GM12892 (cell line): ENCODE measurements at places on chromosomes 4 and X.

- peak; percentile 6 for DNase-seq
These were observed 148.8 kb upstream of the MID1 start for GRCh38 chrX:10769195-10769594.

- DNase-seq = no peak
These were observed 390.1 kb downstream of the ADAM29 start for GRCh38 chr4:175308236-175308635.

- DNase-seq = no peak
These were observed 36.9 kb upstream of the RPA4 start for GRCh38 chrX:96846841-96847240.

GRCh38 chr4:173167758-173168395 lies 734 bp upstream of the GALNT7 start:
- DNase-seq = peak; percentile 25

GRCh38 chr4:137283737-137284136 lies 248.6 kb downstream of the PCDH18 start:
- DNase-seq = no peak

DNA sequence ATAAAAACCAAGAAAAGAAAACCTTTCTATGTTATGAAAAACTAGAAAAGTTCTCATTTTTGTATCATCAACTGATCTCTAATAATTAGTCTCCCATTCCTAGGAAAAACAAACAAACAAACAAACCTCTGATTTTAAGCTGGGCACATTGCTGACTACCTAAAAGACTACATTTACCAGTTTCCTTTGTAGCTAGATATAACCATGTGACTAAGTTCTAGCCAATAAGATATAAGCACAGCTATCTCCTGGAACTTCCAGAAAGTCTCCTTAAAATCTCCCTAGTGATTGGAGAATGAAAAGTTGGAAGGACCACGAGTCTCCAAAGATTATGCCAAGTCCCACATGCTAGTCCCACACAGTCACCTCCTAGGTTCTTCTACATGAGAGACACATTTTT lies 108.9 kb downstream of the NR3C2 start:
- no peak for DNase-seq

- no peak for DNase-seq
These were observed 15.0 kb downstream of the GAB3 start for GRCh38 chrX:154735695-154736393.

DNA sequence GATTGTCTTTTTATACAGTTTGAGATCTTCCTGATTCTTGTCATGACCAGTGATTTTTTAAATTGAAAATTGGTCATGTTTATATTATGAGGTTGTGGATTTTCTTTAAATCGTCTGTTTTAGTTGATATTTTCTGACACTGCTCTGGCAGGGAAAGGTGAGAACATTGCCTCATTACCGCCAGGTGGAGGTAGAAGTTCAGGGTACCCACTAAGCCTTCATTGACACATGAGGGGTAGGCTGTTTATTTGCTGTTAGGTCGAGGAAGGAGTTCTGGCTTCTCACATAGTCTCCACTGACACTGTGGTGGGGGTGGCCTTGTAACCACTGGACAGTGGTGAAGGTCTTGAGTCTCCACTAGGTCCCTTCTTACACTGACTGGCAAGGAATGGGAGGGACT lies 117.6 kb upstream of the GPR101 start:
- no peak for DNase-seq

- no peak for DNase-seq
These were observed 9.4 kb downstream of the GPRIN3 start for GRCh38 chr4:89298155-89298554.

- no peak for DNase-seq
These were observed 4.0 kb downstream of the HNRNPH2 start for GRCh38 chrX:101411984-101412383.

DNA sequence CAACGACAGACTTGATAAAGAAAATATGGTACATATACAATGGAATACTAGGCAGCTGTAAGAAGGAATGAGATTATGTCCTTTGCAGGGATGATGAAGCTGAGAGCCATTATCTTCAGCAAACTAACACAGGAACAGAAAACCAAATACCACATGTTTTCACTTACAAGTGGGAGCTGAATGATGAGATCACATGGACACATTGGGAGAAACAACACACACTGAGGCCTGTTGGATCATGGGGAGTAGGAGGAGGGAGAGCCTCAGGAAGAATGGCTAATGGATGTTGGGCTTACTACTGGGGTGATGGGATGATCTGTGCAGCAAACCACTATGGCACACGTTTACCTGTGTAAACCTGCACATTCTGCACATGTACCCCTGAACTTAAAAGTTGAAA lies 209.7 kb downstream of the SPRY1 start:
- no peak for DNase-seq

GRCh38 chr4:184729946-184730345 lies 4.0 kb downstream of the CENPU start:
- DNase-seq = no peak

- no peak for DNase-seq
These were observed 25.6 kb upstream of the TBC1D19 start for GRCh38 chr4:26558166-26558895.

- DNase-seq = no peak
These were observed 17.9 kb upstream of the EXOSC9 start for GRCh38 chr4:121783210-121783609.

- no peak for DNase-seq
These were observed 195.2 kb upstream of the C1QTNF7 start for GRCh38 chr4:15232366-15233263.

DNA sequence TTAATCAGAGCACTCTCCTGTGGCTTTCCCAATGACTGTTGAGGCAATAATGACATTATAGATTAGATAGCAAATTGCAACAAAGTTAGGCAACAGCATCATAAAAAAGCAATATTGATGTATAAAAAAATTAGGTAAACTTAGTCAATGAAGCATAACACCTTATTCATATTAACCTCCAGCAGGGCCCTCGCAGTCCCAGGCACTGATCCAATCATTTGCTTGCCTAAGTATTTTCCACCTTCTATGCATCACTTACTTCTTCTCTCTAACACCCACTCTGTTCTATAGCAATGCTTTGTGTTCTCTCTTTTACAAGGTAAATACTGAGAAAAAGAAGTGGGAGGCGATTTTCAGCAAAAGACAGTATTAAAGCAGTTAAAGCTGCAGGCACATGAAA lies 833.5 kb upstream of the ADGRL3 start:
- DNase-seq = no peak

DNA sequence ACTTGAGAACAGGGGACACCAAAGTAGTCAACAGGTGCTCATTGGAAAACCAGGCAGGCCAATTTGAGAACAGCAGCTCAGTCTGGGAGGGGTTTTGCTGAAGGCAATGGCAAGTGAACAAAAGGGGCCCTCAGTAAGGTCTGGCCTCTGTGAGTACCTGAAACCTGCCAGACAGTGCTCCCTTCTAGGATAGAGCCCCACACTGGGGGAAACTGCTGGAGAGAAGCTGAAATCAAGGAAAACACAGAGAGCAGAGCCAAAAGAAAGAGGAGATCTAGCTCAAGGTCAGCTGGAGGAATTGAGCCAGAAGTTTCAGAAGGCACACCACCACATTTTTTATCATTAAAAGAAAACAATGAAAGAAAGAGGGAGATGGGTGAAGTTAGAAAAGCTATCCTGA lies 28.2 kb downstream of the PNMA6E start:
- DNase-seq = no peak

GRCh38 chr4:172256820-172257219 lies 443.6 kb downstream of the GALNTL6 start:
- no peak for DNase-seq

- DNase-seq = no peak
These were observed 46.1 kb downstream of the SMPX start for GRCh38 chrX:21711848-21712197.

GRCh38 chr4:104967034-104967401 lies 179.7 kb upstream of the TET2 start:
- no peak for DNase-seq

DNA sequence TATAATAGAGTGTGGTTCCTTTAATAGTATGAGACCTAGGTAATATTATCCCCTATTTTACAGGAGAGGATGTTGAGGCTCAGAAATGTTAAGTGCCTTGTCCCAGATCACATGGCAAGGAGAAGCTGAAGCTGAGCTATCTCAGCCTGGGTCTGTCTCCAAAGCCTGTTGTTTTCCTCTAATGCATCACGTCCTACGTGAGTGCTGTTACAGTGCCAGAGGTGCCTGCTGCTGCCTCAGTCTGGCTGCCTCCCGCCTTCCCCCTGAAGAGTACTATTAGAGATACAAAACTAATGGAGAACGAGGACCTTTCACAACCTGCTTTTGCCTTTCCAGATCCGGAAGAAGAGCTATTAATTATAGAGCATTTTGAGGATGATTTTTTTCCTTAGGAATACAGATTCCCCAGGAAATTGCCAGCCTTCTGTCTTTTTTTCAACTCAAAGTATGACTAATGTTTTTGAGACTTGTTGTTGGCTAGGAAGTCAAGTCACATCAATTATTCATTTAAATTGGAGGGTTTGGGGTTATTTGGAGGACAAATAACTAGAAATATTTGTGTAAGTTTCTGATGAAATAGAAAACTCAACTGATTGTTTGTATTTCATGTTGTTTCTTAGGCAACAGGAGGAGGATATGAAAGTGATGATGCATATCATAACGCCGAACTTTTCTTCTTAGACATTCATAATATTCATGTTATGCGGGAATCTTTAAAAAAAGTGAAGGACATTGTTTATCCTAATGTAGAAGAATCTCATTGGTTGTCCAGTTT lies 43.9 kb upstream of the MTMR1 start:
- DNase-seq = no peak

DNA sequence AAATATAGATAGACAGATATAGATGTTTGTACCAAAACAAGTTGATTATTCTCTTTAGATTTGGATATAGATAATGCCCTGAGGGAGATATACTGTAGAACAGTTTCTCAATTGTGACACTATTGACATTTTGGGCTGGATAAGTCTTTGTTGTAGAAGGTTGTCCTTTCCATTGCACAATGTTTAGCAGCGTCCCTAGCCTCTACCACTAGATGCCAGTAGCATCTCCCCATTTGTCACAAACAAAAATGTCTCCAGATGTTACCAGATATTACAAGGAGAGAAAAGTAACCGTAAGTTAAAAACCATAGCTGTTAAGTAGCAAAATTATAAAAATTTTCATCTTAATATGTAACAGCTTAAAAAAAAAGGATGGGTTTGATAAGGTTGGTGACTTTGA lies 2595.3 kb downstream of the ARAP2 start:
- DNase-seq = no peak

GRCh38 chrX:66751136-66751782 lies 112.4 kb upstream of the EDA2R start:
- no peak for DNase-seq

GRCh38 chr4:98653890-98654867 lies 4.2 kb downstream of the TSPAN5 start:
- DNase-seq = no peak

DNA sequence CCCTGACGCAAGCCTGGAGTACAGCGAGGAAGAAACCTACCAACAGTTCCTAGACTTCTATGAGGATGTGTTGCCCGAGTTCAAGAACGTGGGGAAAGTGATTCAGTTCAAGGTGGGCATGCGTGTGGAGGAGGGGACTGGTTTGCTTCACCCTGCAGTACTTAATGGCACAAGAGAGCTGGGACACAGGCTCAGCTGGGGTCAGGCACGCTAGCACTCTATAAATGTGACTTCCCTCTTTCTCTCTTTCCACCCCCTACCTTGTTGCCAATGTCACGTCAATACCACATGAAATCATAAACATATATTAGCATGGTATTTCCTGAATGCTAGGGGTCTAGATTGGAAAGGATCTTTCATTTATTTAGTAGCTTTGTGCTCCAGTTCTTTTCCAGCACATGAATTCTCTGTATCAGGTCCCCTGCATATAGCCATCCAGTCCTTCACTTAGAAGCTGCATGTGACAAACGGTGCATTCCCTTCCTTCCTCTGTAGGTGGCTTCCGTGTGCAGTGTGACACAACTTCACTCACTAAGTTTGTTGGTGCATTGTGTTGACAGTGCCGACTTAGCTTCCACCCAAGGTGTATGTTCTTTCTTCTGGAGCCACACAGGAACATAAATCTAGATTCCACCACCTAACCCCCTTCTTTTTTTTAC lies 25.6 kb downstream of the ZRSR2 start:
- DNase-seq = no peak

DNA sequence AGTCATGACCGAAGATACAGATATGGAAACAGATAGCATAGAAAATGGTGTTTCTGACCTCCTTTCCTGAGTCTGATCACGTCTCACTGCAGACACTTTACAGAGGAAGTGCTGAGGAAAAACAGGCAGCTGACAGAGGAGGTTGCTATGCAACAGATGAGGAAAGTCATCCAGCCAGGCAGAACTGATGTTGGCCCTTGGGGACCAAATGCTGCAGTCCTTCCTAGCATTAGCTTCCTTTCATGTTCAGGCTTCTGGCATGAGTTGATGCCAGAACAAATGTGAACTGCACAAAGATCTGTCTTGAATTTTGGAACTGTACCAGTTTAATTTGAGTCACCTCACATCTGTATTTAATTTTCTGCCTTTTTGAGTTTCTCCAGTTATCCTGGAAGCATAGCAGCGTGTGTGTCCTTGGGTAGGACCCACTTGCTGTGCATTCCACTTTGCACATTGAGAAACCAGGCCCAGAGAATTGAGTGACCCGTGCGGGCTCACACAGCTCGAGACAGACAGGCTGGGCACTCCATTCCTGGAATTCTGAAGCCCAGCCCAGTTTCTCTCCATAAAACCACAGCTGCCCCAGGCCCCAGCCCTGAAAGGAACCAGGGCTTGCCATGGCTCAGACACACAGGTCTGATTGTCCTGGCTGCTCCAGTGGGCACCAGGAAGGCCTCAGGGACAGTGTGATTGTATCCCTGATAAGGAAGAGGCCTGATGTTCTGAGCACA lies 1.4 kb upstream of the MAGED1 start:
- DNase-seq = no peak

DNA sequence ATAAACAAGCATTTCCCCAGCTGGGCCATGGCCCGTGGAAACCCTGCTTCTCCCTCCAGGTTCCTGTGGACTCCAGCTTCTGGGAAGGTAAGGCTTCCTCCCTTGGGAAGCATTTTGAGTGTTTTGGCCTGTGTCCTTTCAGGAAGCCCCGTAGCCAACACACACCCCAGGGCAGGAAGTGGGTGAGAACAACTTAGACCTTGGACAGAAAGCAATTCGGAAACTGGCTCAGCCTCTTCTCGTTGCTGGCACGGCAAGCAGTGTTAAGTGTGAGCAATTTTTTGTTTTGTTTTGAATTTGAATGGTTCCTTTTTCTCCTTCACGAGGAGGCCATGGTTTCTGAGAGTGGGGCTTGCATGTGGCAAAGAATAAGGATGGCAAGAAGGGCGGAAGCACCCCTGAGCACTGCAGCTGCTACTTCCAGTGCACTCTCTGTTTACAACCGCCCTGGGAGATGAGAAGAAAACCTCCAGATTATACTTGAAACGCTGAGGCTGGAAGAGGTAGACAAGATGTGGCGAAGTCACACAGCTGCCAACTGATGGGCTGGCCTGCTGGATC lies 14.1 kb upstream of the CYTL1 start:
- no peak for DNase-seq

DNA sequence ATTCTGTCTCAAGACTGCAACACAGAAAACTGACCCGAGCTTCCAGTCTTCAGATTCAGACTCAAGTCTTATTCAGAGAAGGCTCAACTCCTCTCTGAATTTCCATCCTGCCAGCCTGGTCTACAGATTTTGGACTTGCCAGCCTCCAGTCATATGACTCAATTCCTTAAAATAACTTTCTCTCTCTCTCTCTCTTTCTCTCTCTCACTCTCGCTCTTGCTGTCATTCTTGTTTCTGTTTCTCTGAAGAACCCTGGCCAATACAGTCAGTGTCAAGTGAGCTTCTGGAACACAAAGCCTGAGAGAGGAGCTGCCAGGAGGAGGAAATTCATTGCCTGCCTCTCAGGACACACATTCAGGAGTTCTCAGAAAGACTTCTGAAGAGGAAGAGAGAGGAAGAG lies 154.9 kb downstream of the PARM1 start:
- DNase-seq = no peak

GRCh38 chr4:73434311-73434710 lies 1.7 kb upstream of the AFP start:
- DNase-seq = no peak
